ENCODE measurements at places on chromosomes 3 and 15.

GRCh38 chr3:75042941-75043340 is 428.5 kb upstream of the CNTN3 start:
- no peak for DNase-seq

GRCh38 chr3:107938143-107938542 is 152.7 kb downstream of the CD47 start:
- DNase-seq, result peak; percentile 30

- DNase-seq, result no peak
Measured at GRCh38 chr15:59157840-59158700, 48.6 kb upstream of the LDHAL6B start.

DNA sequence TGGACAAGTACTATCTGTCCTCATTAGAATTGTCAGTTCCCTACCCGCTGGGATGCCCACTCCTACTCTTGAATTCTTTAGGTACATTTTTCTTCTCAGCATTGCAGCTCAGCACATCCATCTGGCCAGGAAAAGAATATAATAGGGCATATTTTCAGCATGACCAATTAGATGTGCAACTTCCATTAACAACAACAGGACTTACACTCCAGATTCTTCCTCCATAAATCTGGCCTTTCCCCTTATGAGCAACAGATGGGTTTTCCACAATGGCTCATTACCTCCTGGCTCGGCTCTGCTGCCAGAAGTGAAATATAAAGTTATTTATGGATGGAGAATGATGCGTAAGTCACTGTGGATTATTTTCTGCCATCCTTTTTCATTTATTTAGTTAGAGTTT is 443.8 kb upstream of the TGFBR2 start:
- no peak for DNase-seq

- DNase-seq, result no peak
Measured at GRCh38 chr3:112352720-112353119, 19.8 kb downstream of the CD200 start.

GRCh38 chr3:129627350-129628168 is 21.1 kb upstream of the PLXND1 start:
- peak; percentile 77 for DNase-seq

DNA sequence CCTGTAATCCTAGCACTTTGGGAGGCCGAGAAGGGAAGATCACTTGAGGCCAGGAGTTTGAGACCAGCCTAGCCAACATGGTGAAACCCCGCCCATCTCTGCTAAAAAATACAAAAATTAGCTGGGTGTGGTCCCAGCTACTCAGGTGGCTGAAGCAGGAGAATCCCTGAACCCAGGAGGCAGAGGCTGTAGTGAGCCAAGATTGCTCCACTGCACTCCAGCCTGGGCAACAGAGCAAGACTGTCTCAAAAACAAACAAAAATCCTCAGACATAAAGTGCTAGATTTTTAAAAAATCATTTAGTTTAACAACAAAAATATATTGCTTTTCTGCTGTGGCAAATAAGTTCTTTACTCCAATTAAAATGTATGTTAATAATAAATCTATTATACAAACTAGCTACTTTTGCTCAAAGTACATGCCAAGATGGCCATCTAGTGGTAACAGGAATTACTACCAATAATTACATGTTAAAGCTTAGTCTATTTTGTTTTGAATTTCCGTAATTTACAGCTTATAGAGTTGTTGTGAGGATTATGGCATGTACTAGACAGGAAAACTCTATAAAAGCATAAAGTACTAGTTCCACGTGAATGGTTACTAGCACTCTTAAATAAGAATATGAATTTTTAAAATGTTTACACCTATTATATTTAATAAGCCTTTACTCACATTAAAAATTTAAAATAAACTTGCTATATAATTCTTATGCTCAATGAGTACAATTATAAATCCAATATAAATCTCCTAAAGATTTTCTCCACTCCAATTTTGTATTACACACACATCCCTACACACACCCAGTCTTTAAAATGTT is 39.0 kb downstream of the GABPB1 start:
- DNase-seq, result peak; percentile 66

- DNase-seq, result no peak
Measured at GRCh38 chr15:48627260-48627940, 18.1 kb downstream of the FBN1 start.

- DNase-seq, result no peak
Measured at GRCh38 chr3:197202694-197203093, 95.7 kb downstream of the DLG1 start.

- no peak for DNase-seq
Measured at GRCh38 chr3:133374708-133375402, 25.0 kb upstream of the BFSP2 start.

DNA sequence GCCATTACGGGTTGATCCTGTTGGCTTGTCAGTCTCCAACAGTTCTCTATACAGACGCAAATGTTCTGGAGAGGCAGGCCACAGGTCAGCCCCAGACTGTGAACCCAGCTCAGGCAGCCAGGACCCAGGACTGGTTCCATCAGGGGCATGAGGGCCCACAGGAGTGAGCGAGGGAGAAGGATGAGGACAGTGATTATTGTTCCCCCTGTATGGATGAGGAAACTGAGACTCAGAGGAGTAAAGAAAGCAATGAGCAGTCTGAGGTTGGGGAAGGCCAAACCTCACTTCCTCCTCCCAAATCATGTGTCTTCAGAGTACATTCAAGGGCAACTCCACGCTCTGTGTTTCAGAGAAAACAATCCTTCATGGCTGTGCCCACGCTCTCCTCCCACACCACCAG is 121.9 kb downstream of the RPLP1 start:
- DNase-seq, result no peak

DNA sequence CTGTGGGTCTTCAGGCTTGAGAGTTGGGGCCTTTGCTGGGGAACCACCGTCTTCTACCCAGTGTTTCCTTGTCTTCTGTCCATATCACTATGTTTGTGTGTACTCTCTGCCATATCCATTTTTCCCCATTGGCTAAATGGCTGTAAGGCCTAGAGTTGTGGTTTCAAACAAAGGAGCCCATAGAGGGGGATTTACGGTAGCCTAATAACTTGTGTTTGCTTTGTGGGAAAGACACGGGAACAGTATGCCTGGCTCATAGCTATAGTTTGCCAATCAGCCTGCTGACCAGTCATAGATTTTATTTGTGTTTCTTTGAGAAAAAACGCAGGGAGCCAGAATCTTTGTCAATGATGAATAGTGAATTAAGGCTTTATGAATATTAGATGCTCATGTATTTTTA is 554.8 kb downstream of the NAALADL2 start:
- no peak for DNase-seq

- peak; percentile 57 for DNase-seq
Measured at GRCh38 chr3:141411251-141411771, 43.0 kb downstream of the ZBTB38 start.

GRCh38 chr3:157070678-157070999 is 89.3 kb downstream of the CCNL1 start:
- DNase-seq, result no peak

GRCh38 chr3:16482194-16482769 is 31.2 kb downstream of the RFTN1 start:
- DNase-seq, result no peak

- DNase-seq, result no peak
Measured at GRCh38 chr3:171177056-171177455, 150.5 kb upstream of the SLC2A2 start.

DNA sequence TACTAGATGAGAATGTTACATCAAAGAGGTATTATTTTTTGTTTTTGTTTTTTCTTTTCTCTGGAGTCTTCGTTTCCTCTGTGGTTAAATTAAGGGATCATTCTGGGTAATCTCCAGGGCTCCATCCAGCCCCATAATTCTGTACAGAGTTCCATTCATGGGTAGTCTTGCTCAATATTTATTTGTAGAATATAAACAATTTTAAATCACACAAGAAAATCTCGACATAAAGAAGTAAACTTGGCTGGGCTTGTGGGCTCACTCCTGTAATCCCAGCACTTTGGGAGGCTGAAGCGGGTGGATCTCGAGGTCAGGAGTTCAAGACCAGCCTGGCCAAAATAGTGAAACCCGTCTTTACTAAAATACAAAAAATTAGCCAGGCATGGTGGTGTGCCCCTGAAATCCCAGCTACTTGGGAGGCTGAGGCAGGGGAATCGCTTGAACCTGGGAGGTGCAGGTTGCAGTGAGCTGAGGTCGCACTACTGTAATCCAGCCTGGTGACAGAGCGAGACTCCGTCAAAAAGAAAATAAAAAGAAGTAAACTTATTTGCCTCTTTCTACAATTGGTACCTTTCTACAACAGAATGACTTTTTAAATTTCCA is 166.8 kb upstream of the TGFBR2 start:
- DNase-seq, result no peak

Data from CD4-positive, alpha-beta T cell treated with Interleukin-10 for 1 hour (primary cell).